Ammon's horn (tissue), 1 donor: ENCODE measurements at places on chromosomes 1 and 21.
A peak's percentile ranks its signal among the peaks of the same experiment; 100 is the strongest.

- peak; percentile 11 for DNase-seq
Observed at GRCh38 chr1:193558491-193559028, 372.1 kb upstream of the B3GALT2 start.

DNA sequence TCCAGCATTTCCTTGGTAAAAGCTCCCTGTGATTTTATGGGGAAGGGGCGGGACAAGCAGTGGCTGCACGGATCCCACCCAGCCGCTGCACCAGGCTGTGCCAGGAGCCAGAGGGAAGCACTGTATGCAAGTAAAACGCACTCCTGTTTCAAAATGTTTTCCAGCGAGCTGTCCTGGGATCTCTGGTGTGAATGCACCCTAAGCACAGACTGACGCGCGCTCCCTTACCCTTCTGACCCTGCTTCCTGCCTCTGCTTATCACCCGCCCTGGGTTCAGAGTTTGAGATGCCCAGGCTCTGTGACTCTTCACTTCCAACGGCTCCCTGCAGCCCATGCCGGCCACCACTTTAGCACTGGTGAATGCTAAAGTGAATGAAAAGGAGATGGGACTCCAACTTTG, 131.2 kb downstream of the RHOU start:
- no peak for DNase-seq

DNA sequence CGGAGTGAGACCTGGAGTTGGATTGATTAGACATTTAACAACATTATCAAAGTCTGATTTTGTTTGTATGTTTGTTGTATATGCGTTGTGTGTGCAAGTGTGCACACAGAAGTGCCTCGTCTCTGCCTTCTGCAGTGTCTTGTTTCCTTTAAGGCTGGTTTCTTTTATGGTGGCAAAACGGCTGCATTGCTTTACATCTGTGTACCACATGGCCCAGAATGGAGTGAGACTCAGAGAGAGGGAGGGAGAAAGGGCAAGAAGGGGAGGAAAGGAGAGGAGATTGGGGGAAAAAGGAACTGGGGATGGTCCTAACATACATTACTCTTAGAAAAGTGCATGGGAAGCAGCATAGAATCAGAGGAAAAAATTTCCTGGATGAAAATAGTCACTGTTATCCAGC, 99.7 kb upstream of the WLS start:
- DNase-seq, result no peak

DNA sequence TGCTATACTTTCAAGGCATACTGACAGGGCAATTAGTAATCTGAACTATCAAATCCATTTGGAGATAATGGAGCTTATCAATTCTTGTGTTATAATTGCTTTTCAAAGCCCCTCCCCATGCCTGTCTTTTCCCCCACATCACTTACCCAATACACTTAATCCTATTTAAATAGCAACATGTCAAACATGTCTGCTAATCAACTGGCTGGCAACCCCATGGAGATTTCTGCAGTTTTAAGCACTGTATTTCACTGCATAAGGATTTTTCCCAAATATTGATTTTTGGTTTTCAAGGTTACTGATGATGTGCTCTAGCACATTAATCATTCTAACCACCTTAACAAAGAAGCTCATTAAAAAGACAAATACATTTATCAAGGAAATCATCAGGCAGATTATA, 800.3 kb downstream of the PLA2G4A start:
- DNase-seq, result no peak

GRCh38 chr1:6011161-6011945, 19.1 kb upstream of the NPHP4 start:
- no peak for DNase-seq

DNA sequence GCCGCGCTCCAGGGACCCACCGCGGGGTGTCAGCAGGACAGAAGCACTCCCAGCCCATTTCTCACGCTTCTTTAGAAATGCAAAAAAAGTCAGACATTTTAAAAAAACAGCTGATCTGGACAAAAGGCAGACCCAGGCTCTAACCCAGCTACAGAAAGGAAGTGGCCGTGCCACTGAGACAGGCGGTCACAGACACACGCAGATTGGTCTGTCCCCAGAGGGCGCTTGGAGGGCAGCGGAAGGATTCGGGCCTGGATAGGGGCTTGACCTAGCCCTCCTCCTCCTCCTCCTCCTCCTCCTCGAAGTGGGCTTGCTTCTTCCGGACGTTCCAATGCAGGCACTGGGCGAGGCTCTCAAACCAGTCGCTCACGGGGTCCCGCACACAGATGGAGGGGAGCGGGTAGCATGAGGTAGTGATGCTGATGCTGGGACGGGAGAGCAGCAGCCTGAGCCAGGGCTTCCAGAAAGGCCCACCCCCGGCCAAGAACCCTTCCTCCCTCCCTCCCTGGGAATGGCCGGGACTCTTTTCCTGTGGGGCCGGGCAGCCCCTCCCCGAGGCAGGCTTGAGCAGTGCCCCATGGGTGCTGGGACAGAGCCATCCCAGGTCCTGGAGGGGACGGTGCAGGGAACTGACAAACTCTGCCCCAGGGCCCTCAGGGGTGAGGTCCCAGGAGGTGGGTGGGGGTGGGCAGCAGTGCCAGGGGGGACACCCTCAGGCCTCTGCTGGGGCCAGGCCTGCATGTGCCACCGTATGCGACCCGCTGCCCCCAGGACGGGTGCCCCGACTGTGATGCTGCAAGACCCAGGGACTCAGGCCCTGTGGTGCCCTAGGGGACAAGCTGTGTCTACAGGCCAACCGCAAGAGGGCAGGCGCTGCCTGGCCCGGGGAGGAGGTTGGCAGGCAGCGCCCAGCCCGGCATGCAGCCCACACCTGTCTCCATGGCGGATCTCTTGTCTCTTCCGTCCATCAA, 25.3 kb downstream of the NADK start:
- no peak for DNase-seq

GRCh38 chr1:230693777-230694176, 20.1 kb downstream of the AGT start:
- DNase-seq, result no peak

- DNase-seq, result no peak
Observed at GRCh38 chr21:29656504-29657239, 283.1 kb downstream of the GRIK1 start.

- no peak for DNase-seq
Observed at GRCh38 chr1:224173523-224173922, 9.5 kb upstream of the DEGS1 start.

DNA sequence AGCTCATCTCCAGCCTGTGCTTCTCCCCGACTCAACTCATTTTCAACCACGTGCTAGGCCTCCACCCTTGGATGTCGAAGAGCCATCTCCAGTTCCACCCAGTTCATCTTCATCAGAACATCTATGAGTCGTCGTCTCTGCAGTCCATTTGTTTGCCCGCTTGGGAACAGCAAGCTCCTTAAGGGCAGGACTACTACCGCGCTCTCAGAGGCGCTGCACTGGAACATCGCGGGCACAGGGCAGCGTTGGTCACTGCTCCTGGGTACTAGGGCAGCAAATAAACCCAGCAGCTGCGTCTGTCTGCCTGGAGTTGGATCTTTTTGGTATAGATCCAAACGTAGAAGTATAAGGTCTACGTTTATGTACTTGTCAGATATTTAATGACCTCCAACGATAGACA, 478 bp upstream of the PRDM2 start:
- peak; percentile 5 for DNase-seq

DNA sequence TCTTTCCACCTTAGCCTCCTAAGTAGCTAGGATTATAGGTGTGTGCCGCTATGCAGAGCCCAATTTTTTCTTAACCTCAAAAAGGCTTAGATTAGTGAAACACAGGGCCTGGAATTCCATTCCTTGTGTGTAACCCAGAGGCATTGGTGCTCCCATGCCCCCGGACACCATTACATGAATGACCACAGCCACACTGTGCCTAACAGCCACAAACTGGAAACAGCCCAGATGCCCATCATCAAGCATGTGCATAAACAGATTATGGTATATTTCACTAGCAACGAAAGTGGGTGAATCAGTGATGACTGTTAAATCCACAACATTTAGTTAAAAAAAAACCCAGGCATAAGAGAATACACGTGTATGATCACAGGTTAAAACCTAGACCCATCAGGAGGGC, 24.4 kb downstream of the ADAM30 start:
- no peak for DNase-seq

- DNase-seq, result no peak
Observed at GRCh38 chr1:33099290-33100118, 18.6 kb downstream of the AZIN2 start.

GRCh38 chr1:229093609-229094336, 177.1 kb upstream of the RAB4A start:
- no peak for DNase-seq

DNA sequence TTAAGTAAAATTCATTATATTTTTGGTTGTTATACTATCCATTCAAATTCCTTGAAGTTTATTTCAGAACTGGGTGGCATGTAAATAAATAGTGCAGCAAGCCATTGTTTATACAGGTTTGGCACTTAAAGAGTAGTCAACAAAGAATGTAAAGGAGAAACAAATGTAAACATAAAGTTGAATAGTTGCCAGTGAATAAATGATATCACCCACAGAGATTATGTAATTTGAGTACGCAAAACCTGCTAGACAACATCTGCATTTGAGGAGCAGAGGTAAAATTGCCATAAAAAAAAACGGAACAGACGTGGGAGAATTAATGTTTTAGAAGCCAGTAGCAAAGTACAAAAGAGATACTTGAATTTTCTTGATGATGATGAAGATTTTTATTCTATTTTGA, 111.6 kb downstream of the ADGRL2 start:
- DNase-seq, result no peak

GRCh38 chr1:93140106-93140505, 40.1 kb downstream of the TMED5 start:
- DNase-seq, result no peak

GRCh38 chr21:36988536-36988935, 18.0 kb upstream of the RIPPLY3 start:
- no peak for DNase-seq

GRCh38 chr1:114032271-114033215, 53.3 kb downstream of the OLFML3 start:
- no peak for DNase-seq

DNA sequence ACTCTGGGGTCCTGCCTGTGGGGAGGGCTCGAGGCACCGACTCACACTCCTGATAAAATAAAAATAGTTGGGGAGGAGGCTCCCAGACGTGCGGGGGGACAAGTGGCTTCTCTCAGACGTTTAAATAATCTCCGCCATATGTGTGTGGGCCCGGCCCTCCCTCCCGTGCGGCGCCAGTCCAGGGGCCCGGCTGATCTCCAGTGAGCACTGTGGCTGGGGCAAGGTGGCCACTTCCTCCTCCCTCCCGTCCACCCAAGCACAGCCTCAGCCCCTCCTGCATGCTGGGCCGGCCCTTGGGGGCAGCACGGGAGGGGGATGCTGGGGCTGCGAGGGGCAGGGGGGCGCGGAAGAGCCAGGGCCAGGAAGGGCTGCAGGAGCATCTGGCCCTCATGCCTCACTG, 4.0 kb upstream of the PLCH2 start:
- no peak for DNase-seq

DNA sequence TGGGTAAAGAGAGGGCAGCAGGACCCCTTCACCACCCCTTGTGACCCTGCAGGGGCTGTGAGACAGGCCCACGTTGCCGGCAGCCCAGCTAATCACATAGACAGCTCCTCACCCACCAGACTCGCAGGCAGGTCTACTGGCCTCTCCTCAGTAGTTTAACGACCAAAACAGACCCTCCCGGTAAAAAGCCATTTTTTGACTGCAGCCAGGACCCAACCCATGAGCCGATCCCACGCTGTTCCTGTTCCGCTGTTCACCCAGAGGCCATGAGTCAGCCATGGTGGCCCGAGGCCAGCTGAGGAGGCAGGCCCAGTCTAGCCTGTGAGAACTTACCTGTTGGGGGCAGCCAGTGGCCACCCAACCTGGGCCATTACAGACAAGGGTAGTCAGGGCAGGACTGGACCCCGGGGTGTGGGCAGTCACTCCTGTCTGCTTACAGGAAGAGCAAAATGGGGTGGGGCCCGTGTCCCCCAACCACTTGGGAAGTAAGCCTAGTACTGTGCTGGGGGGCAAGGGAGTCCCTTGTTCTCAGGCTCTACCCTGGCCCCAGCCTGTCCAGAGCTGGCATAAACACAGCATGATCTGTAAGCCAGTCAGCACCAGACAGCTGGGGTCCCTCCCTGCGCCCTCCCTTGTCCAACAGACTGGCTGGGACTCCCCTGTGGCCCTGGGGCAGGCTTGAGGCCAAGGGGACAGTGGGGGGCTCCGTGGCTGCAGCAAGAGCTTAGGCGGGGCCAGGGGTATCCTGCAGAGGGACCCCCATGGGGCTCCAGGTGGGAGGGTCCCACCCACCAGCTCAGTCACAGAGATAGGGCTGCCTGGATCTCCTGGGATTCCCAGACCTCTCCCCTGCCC, 61.9 kb downstream of the WNT9A start:
- DNase-seq, result peak; percentile 2

DNA sequence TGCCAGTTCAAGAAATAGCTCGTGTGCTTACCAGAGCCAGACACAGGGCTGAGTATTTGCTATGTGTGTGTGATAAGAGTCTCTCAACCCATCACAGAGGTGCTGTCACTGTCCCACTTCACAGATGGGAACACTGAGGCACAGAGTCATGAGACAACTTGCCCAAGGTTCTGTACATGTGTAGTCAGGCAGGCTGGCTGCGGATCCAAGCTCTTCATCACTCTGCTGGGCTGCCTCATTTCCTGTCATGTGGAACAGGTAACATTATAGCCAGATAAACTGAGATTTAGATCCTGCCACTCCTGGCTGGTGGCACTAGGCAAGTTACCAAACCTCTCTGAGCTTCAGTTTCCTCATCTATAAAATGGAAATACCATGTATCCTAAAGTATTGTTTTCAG, 77.8 kb downstream of the ITPKB start:
- no peak for DNase-seq

DNA sequence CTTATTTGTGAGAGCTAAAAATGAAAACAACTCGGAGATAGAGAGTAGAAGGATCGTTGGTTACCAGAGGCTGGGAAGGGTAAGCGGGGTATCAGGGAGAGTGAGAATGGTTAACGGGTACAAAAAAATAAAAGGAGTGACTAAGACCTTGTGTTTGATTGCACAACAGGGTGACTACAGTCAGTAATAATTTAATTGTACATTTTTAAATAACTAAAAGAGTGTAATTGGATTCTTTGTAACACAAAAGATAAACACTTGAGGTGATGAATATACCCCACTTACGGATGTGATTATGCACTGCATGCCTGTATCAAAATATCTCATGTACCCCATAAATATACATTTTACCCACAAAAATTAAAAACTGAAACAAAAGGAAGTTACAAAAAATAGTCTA, 29.4 kb downstream of the FOXJ3 start:
- no peak for DNase-seq

DNA sequence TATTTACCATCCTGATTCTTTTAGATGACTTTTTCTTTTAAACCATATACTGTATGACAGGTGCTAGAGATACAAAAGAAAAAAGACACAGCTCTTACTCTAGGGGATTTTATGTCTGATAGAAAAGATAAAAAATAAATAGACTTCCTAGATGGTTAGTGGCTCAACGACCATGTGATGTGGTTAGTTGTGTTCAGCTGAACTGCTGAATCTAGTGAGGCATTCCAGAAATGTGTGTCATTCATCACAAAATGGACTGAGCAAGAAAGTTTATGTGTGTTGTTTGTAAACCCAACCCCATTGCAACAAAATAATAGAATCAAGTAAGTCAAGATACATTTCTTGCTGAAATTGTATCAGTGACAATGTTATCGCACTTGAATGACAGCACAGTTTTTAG, 205.8 kb upstream of the LYPLAL1 start:
- no peak for DNase-seq
